Adrenal gland (tissue), 19 donors: ENCODE measurements at places on chromosomes 2 and 18.
A peak's percentile ranks its signal among the peaks of the same experiment; 100 is the strongest.

GRCh38 chr18:47120428-47120827 lies 29.9 kb downstream of the HDHD2 start:
- no peaks in the 10 kb centered on the region for H3K36me3 ChIP-seq
- no peak overlapping the region for H3K27ac ChIP-seq
- no peak overlapping the region for H3K4me3 ChIP-seq
- DNase-seq, result no peak
- H3K4me1 ChIP-seq, result no peaks in the 10 kb centered on the region
- H3K27me3 ChIP-seq, result no peaks in the 10 kb centered on the region

- no peak overlapping the region for H3K27ac ChIP-seq
- no peaks in the 10 kb centered on the region for H3K27me3 ChIP-seq
- no peaks in the 10 kb centered on the region for H3K4me1 ChIP-seq
- H3K36me3 ChIP-seq, result no peaks in the 10 kb centered on the region
- H3K4me3 ChIP-seq, result no peak overlapping the region
Measured at GRCh38 chr18:54127759-54128378, 96.6 kb downstream of the MBD2 start.

- H3K27ac ChIP-seq, result no peak overlapping the region
- no peaks in the 10 kb centered on the region for H3K27me3 ChIP-seq
- no peaks in the 10 kb centered on the region for H3K4me1 ChIP-seq
- no peak overlapping the region for H3K4me3 ChIP-seq
Measured at GRCh38 chr18:10070561-10071000, 156.8 kb downstream of the VAPA start.

DNA sequence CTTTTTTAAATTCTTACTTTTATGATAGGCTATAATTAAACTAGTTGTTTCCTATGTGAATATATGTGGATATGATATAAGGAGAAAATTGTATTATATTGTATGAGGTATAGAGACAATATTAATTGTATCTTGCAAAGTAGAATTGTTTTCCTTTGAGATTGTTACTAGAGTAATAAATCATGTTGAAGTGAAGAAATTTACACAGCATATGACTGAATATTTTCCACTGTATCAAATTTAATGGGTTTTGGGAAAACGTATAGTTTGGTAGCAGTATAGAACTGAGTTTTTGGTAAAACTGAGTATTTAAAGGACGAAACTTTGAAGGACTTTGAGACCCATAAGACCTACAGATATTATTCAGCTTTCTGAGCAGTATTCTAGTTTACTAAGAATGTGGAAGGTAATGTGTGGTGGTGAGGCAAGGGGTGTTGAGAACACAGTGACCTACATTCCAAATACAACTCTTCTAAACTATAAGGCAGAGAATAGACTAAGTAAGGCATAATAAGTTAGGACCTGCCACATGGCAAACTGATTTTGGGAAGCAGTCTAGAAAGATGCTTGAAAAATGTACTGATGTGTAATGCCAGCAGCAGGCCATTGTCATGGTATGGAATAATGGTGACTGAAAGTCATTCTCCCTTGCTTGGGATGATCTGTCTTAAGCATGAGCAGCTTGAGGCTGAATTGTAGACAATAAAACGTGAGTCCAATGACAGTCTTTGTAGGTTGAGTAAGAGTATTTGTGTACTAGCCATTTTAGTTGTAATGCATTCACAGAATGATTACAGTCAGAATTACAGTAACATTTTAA lies 29.6 kb downstream of the PKP4 start:
- H3K4me3 ChIP-seq, result no peak overlapping the region
- no peaks in the 10 kb centered on the region for H3K36me3 ChIP-seq
- H3K27ac ChIP-seq, result no peak overlapping the region
- no peak for DNase-seq

- H3K36me3 ChIP-seq, result no peaks in the 10 kb centered on the region
- no peak overlapping the region for H3K4me3 ChIP-seq
- H3K27ac ChIP-seq, result no peak overlapping the region
- no peaks in the 10 kb centered on the region for H3K4me1 ChIP-seq
Measured at GRCh38 chr2:231039821-231040364, 2.6 kb downstream of the C2orf72 start.

DNA sequence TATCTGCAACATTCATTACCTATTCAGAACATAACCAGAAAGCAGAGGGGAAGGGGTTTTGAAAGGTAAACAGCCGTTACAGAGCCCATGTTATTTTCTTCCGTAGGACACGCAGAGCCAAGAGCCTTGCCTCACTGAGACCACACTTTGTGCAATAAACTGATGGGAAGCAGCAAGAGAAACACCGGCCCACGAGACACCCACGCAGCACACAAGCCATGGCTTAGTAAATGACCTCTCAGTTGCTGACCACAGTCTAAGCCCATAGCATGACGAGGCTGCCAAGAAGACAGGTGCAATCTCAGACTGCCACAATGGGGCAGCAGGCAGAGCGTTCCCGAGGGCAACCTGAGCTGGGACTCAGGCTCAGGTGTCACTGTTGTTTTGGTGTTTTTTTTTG lies 59.6 kb downstream of the CABYR start:
- H3K4me3 ChIP-seq, result no peak overlapping the region
- no peak overlapping the region for H3K27ac ChIP-seq
- H3K36me3 ChIP-seq, result no peaks in the 10 kb centered on the region

DNA sequence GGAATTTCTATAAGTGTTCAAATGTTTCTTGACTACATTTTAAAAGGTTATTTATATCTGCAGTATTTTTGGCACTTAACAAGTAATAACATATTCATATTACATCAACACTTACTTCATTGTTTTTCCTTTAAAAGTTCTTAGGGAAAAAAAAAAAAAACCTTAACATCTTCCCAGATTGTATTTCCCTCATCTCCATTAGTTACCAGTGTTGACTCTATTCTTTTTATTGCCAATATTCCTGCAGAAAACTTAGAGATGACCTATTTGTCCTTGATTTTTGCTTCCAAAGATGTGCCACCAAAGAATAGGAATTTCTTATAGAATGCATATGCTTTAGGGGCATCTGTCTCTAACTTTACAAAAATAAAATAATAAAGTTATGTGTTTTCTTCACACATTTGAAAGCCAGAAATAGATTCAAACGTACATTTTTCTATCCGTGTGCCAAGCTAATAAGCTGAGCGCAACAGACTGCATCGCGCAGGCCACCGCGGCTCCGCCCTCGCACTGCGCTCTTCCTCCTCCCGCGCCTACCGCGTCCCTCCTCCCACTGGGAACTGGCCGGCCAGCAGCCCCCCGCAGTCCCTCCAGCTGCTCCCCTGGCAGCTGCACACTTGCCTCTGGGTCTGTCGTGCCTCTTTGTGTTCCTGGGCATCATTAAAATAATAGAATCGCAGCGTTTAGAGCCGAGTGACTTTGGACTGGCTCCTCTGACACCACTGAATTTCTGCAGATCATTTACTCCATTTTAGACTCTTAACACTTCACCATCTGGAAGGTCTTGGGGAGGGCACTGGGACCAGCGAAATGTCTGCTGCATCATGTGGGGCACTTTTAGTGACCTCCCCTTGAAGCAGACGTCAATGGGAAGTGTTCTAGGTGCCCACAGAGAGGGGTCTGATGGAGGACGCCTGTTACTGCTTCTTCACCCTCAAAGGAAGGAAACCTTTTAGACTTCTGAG lies 21.2 kb upstream of the NAB1 start:
- peak overlapping the region; percentile 39 for H3K27ac ChIP-seq
- DNase-seq, result no peak
- H3K27me3 ChIP-seq, result no peaks in the 10 kb centered on the region
- H3K4me1 ChIP-seq, result peaks cover 5% of the 10 kb centered on the region
- peak overlapping the region; percentile 48 for H3K4me3 ChIP-seq
- no peaks in the 10 kb centered on the region for H3K36me3 ChIP-seq

DNA sequence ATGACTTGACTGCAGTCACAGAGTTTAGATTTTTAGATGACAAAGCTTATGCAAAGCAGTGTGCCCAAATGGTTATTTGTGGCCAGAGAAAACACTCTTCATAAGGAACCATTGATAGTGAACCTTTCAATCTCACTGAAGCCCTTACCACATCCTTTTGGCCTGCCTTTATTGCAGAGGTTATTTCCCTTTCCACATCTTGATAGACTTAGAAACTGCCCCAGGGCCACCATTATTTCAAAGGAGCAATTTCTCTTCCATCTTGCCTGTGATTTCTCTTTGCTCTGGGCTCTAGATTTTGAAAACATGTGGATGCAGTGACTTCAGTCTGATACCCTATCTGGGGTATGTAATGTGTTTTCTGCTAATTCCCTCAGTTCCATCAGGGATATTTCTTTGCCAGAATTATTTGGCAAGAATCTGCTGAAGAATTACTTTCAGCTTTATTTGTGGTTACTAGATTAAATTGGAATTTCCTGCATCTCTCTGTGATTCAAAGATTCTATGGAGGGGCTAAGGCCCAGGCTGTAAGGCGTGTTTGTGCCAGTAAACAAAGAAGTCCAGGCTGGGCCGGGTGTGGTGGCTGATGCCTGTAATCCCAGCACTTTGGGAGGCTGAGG lies 51.0 kb downstream of the MOGAT1 start:
- no peaks in the 10 kb centered on the region for H3K4me1 ChIP-seq
- no peak overlapping the region for H3K4me3 ChIP-seq
- DNase-seq, result no peak
- H3K36me3 ChIP-seq, result no peaks in the 10 kb centered on the region

GRCh38 chr2:96538487-96539214 lies 2.1 kb downstream of the ARID5A start:
- DNase-seq, result peak; percentile 74
- H3K4me3 ChIP-seq, result peak overlapping the region; percentile 82
- H3K27ac ChIP-seq, result no peak overlapping the region
- H3K4me1 ChIP-seq, result peaks cover 18% of the 10 kb centered on the region
- no peaks in the 10 kb centered on the region for H3K27me3 ChIP-seq
- H3K36me3 ChIP-seq, result no peaks in the 10 kb centered on the region

DNA sequence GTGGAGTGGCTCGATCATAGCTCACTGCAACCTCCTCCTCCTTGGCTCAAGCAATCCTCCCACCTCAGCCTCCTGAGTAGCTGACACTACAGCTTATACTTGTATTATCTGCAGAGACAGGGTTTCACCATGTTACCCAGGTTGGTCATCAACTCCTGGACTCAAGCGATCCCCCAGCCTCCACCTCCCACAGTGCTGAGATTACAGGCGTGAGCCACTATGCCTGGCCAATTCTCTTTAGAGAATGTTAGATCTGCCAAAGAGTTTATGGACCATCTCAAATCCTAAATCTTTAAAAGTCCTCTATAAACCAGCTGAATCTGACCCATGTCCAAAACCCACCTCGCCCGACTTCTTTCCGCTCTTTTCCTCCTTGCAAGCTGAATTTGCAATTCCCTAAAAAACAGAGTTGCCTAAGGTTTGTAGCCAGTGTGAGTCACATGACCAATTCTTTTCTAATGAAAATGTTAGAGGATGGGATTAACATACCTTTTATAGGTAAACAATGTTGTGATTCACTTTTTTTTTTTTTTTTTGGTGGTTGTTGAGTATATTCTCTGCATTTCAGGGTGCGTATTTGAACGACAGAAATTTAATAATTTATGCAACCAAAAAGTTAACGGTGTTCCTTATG lies 2.4 kb upstream of the PMAIP1 start:
- H3K4me3 ChIP-seq, result no peak overlapping the region
- no peaks in the 10 kb centered on the region for H3K36me3 ChIP-seq

GRCh38 chr2:218807626-218808025 lies 24.0 kb downstream of the PRKAG3 start:
- no peak overlapping the region for H3K27ac ChIP-seq
- no peak overlapping the region for H3K4me3 ChIP-seq
- peaks cover 5% of the 10 kb centered on the region for H3K36me3 ChIP-seq
- no peak for DNase-seq

DNA sequence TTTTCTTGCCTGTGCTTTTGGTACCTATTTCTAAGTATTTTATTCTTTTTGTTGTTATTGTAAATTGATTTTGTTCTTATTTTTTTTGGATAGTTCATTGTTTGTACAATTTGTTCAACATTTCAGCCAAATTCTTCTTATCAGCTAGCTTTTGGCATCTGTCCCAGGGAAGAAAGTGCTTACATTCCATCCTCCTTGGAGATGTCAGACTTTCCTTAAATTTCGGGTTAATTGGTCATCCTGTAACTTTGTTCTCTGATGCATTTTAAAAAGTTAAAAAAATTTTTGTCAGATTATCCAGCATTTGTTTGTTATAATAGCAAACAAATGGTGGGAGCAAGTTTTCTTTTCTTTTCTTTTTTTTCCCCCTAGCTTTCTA lies 60.3 kb downstream of the PTH2R start:
- H3K27ac ChIP-seq, result no peak overlapping the region
- no peaks in the 10 kb centered on the region for H3K27me3 ChIP-seq
- peaks cover 9% of the 10 kb centered on the region for H3K4me1 ChIP-seq

DNA sequence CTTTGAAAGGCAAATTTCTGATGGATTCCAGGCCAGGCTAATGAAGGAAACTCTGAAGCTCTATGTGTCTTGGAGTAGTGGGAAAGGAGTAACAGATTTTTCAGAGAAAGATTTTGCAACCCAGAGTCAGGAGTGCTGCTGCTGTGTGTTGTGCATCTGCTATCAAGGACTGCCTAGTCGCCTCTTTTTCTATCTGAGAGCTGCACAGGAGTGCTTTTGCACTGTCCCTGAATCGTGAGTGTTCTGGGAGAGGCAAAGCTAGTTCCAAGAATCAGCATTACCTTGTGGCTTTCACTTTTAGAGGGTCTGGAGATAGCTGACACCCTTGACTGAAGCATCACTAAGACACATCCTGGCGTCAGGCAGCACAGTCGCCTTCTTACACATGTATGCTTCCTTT lies 336.4 kb downstream of the PARD3B start:
- no peaks in the 10 kb centered on the region for H3K27me3 ChIP-seq
- no peak overlapping the region for H3K4me3 ChIP-seq
- no peaks in the 10 kb centered on the region for H3K4me1 ChIP-seq
- no peak for DNase-seq

- no peaks in the 10 kb centered on the region for H3K36me3 ChIP-seq
- H3K4me3 ChIP-seq, result no peak overlapping the region
- no peaks in the 10 kb centered on the region for H3K27me3 ChIP-seq
- DNase-seq, result no peak
Measured at GRCh38 chr2:179335732-179336131, 71.1 kb upstream of the SESTD1 start.

DNA sequence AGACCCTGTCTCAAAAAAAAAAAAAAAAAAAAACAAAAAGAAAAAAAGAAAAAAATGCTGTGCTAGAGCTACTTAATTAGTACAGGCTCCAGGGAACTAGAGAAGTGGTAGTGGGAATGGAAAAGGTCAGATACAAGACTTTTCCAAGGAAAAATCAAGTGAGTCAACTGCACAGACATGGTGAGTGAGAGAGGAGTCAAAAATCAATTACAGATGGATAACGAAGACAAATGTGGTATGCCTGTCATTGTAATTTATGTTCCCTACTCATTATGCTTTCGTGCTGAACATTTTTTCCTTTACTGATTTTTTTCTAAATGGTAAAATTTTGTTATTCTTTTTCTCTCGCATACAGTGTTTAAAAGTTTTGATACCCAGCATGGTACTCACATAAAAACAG lies 111.5 kb downstream of the MDH1 start:
- DNase-seq, result no peak
- no peaks in the 10 kb centered on the region for H3K4me1 ChIP-seq
- no peaks in the 10 kb centered on the region for H3K27me3 ChIP-seq
- H3K27ac ChIP-seq, result no peak overlapping the region
- H3K4me3 ChIP-seq, result no peak overlapping the region

- no peak overlapping the region for H3K4me3 ChIP-seq
- no peaks in the 10 kb centered on the region for H3K36me3 ChIP-seq
- no peaks in the 10 kb centered on the region for H3K27me3 ChIP-seq
- H3K4me1 ChIP-seq, result no peaks in the 10 kb centered on the region
- DNase-seq, result no peak
- no peak overlapping the region for H3K27ac ChIP-seq
Measured at GRCh38 chr18:6797171-6797570, 67.7 kb downstream of the ARHGAP28 start.
